ENCODE measurements at places on chromosomes 4 and X.

DNA sequence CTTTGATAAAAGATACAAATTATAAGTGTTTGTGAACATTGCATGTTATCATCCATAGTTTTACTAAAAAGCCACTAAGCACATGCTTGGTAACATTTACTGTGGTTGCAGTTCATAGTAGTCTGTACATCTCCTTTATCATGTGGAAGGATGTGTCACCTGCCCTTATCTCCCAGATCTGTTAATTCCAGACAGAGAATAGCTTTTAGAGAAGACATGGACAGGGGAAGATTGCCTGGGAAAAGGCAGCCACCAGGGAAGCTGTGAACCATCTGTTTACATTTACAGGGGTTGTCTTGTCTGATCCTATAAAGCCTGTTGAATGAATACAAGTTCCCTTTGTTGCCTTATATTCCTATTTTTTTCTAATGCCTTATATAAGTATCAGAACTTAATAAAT, 396.0 kb downstream of the FAT4 start:
- DNase-seq: no peak

DNA sequence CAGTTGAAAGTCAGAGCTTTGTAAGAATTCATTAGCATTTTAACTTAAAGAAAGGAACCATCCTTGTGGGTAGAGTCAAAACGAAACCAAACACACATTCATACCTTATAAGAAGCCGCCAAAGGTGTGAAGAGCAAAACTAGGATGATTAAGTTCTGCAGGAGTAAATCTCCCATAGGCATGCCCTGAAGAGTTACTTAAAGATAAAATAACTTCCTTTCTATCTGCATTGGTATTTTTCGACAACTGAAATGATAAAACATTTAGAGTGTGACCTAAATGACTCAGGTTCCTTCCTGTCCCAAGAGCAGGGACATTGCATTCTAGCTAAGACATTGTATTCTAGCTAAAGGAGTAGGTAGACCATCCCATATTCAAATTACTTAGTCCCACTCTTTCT, 75.3 kb downstream of the BCOR start:
- DNase-seq: no peak

DNA sequence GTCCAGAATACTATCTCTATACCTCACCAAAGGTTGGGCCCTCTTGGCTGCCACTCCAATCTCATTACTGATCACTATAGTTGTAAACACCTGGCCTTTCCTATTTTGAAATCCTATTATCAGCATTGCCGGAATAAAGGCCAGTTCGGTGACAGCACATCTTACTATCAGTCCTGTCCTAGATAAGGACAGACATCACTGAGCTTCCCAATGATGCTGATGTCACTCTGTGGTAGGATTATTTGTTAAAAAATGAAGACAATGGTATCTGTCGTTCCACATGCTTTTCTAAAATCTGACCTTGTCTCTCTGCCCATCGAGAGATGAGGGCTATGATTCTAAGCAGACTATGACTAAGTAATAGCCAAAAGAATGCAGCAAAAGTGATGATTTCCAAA, 260.4 kb downstream of the PDGFC start:
- DNase-seq: no peak

DNA sequence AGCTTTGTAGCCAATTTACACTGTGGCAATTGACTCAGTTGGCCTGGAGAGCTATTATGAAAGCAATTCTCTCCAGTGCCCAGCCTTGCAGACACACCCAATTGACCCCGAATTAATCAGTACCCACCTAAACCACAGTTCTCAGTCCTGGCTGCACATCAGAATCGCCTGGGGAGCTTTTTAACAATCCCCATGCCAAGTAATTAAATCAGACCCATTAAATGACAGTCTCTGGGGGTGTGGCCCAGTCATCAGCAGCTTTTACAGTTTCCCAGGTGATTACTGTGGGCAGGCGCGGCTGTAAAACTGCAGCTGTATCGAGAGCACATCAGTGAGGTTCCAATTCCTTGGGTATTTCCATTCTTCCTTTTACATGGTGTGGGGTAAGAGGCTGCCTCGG, 460.9 kb upstream of the FAT1 start:
- DNase-seq: no peak

DNA sequence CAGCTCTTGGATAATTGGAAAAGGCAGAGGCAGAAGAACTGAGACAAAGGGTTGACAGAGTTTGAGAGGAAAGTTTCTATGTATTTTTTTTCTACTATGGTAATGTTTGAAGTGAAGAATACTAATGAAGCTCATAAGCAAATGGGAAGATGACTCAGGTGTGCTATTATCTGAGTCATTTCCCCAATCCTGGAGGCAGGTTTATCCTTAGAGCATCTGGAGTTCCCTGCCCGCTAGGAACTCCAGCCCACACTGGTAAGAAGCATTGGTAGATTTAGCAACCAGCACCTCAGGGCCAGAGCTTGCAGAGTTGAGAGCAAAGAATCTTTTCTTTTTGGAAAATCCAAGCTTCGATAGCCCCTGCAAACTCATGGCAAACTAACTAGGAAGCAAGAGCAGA, 55.2 kb downstream of the DOCK11 start:
- no peak for DNase-seq

- DNase-seq: no peak
Observed at GRCh38 chr4:81039351-81039972, 9.0 kb downstream of the BMP3 start.

DNA sequence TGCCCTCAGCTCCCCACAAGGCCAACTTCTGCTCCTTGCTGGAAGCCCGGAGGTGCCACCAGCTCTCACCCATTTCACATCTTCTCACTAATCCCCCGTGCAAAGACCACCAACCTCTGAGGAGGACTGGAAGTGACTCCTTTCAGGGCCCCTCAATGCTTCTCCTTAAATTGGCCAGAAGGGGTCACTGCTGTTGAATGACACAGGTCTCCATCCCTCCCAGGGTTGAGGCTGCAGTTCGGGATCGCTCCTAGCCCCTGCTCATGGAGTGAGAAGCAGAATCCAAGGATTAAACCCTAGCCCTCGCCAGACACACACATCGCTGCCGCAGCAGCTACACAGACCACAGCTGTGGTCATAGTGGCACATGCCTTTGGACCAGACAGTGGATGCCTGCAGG, 279.5 kb upstream of the TAPT1 start:
- DNase-seq: no peak

DNA sequence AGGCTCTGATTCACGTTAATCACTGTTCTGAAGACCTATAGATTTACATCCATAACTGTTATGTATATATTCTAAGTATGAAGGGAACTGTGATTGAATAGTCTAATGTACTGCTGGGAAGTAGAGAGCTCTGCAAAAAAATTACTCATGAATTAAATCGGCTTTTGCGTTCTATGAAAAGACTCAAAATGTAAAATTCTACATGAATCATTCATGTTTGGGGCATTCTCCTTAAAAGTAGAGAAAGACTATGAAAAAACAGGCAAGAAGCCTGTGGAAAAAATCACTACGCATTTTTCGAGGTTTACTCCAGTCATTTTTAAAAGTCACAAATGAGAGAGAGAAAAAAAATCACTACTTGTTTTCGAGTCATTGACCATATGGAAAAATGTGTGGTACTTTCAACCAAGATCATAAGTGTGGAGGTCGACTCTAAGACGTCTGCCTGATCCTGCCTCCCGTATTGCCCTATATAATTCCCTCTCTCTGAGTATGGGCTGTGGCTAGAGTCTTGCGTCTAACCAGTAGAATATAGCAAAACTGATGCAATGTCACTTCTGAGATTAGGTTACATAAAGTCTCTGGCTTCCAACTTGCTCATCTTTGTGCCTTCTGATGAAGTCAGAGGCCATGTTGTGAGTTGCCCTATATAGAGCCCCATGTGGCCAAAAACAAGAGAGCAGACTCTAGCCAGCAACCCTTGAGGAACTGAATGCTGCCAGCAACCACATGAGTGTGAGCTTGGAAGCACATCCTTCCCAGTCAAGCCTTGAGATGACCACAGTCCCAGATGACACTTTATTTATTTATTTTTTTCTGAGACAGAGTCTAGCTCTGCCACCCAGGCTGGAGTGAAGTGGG, 32.1 kb upstream of the VEGFD start:
- DNase-seq: no peak

DNA sequence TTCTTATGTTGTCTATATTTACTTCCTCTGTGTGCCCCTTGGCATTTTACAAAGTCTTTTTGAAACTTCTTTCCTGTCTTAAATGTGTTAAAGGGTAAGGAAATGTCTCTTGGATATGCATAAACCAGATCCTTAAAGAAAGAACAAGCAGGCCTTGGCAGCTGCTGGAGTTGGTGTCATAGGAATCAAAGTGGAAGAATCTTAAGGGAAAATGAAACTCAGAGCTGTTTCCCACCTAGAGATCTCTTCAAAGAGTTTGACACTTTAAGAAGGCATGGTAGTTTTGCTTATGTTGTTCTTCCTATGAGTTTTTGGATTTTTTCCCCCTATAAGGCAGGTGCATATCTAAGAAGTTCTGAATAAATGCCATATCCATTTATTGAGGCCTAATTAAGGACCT, 37.0 kb upstream of the CWH43 start:
- no peak for DNase-seq

GRCh38 chr4:74230902-74231499, 73.1 kb downstream of the MTHFD2L start:
- no peak for DNase-seq

DNA sequence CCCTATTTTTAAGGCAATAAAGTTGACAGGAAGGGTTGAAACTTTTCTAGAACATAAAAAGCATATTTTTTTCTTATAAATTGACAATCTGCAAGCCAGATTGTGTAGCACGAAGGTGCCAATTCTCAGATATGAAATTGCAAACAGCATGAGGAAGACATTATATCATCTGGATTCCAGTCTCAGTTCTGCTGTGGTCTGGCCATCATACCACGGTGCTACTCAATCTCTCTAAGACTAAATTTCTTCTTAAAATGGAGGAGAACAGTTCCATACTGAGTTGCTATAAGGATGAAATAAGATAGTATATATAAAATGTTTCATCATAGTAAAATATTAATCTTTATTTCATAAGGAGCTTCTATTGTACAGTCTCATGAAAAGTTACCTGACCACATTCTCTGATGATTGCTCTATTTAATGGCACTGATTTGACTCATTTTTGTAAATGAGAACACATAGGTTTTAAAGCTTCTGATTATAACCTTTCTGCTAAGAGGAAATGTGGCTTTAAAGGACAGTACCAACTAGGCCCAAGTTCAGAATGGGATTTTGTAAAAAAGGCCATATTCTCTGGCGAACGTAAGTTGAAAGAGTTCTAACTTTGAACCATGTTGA, 127.9 kb downstream of the SHROOM3 start:
- peak; percentile 50 for DNase-seq

DNA sequence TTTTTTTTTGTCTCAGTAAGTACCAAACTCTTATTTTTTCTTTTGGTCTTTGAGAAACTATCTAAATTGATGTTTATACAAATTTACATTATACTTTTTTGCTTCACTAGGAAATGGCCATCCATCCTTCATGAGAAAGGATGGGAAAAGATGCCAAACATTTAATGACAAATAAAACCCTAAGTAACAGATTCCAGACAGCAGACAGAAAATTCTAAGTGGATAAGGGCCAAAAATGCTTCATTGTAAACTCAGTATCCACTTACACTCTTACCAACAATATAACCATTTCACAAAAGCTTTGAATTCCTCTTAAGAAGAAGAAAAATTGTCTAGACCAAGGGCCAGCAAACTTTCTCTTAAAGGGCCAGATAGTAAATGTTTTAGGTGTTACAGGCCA, 3.5 kb downstream of the GUCY1B1 start:
- no peak for DNase-seq

DNA sequence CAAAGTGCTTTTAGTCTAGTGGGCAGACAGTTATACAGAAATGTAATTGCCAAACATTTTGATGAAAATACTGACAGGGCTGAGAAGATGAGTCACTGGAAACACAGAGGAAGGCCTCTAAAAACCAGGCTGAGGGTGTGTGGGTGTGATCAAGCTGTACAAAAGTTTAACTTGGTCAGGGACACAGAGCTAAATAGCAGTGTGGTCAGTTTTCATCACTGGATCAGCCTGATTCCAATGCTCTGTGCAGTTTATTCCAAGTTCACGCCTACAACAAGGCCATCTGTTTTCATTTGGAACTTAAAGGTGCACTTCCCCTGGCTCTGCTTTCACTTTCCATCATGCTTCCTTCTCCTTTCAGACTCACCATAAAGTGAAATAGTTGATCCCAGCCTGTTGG, 10.6 kb downstream of the CENPVL3 start:
- DNase-seq: no peak
